ENCODE measurements at places on chromosomes 3 and 15. TPM values are rescaled to one million over a fixed set of nuclear protein-coding genes. Genes with fewer than 3 reads are reported as not detected.

Gene TEX9
- 12.2 TPM for total RNA-seq

Gene UBAP1L
- total RNA-seq = 2.2 TPM

Gene CLEC3B
- total RNA-seq = 54.6 TPM

Gene ATXN7
- total RNA-seq = 27.0 TPM

Gene USP4
- total RNA-seq = 34.0 TPM

Gene CAMK1
- 24.6 TPM for total RNA-seq

Data from skin of body (tissue), 3 donors.